NCI-H345 (cell line): ENCODE measurements at places on chromosomes 3 and 15.

GRCh38 chr15:58185439-58185838 is 47.3 kb downstream of the AQP9 start:
- DNase-seq: no peak

DNA sequence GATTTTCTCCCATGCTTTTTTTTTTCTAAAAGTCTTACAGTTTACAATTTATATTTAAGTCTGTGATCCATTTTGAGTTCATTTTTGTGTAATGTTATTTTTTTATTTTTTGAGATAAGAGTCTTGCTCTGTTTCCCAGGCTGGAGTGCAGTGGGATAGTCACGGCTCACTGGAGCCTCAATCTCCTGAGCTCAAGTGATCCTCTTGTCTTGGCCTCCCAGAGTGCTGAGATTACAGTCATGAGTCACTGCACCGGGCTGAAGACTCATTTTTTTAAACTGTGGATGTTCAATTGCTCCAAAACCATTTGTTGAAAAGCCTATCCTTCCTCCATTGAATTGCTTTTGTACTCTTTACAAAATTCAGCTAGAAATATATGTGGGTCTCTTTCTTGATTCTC is 19.5 kb downstream of the LNP1 start:
- no peak for DNase-seq

- peak; percentile 43 for DNase-seq
Observed at GRCh38 chr15:39621210-39621609, 40.3 kb downstream of the THBS1 start.

DNA sequence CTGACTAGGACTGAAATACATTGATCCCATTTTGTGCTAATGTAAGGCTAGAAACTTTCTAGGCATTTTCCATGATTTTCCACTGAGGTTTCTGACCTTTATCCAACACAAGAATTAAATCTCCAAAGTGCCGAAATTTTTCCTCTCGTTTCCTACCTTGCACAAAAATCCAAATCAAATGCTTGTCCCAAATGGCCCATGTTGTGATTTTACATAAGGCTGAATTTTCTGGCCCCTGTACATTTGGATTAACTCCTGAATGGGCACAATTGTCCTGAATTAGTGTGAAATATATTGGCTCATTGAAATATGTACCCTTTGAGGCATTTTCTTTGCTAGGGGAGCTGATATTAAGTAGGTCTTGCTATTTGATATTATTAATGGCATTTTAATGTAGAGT is 105.6 kb upstream of the CBLB start:
- DNase-seq: no peak

- DNase-seq: peak; percentile 36
Observed at GRCh38 chr15:85870216-85871014, 75.7 kb upstream of the KLHL25 start.

GRCh38 chr3:192655628-192656027 is 71.7 kb downstream of the FGF12 start:
- no peak for DNase-seq

GRCh38 chr3:11077466-11077865 is 76.8 kb upstream of the HRH1 start:
- no peak for DNase-seq

- no peak for DNase-seq
Observed at GRCh38 chr15:55164284-55164683, 32.5 kb downstream of the RSL24D1 start.

DNA sequence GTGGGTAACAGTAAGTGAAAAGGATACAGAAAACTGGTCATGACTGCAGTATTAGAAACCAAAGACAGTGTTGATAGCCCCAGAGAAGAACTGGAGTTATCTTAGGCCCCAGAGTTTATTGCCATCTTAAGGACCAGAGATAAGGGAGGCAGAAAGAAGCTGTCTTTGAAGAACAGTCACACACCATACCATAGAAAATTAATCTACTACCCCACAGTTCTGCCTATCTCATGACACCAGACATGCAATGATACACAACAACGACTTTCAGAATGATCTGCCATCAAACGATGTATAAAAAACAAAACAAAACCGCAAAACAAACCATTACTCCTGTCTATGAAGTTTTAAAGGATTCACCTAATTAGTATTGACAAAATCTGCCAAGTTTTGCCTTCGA is 9.6 kb downstream of the CPOX start:
- no peak for DNase-seq

DNA sequence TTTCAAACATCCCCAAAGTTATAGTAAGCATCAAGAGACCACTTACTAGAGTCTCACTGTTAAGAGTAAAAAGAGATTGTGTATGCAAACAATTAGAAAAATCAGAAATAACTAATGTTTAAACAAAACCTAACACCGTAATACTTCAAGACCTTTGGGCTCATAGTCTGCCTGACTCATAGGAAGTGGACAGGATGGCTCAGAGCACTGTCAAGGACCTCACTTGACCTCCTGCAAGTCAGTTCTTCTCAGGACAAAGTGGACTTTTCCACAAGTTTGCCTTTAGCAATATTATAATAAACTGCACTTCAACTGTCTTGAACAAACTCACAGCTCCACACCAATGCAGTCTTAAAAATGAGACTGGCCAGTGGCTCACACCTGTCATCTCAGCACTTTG is 34.8 kb downstream of the IL12A start:
- DNase-seq: no peak

GRCh38 chr15:29935296-29936004 is 113.2 kb upstream of the TJP1 start:
- no peak for DNase-seq
